ENCODE measurements at places on chromosomes 4 and X.

DNA sequence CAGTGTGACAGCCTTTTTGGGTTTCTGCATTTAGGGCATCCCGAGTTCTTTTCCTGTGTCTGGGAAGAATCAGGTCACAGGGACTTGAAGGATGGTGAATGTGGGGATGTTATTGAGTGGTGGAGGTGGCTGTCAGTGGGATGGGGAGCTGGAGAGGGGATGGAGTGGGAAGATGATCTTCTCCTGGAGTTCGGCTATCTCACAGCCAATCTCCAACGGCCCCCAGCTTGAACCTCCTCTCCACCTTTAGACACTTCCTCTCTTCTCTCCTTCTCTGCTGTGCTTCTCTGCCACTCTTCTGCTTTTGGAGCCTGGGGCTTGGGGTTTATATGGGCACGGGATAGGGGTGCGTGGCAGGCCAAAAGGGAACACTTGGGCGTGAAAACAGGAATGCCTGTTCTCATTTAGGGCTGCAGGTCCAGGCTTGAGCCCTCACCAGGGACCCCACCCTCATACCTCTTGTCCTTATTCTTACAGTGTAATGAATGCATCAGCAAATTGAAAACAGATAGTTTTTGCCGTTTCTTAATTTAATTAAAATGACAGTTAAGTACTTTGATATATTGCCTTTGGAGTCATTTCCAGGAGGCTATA lies 37.5 kb downstream of the USP9X start:
- DNase-seq: no peak

DNA sequence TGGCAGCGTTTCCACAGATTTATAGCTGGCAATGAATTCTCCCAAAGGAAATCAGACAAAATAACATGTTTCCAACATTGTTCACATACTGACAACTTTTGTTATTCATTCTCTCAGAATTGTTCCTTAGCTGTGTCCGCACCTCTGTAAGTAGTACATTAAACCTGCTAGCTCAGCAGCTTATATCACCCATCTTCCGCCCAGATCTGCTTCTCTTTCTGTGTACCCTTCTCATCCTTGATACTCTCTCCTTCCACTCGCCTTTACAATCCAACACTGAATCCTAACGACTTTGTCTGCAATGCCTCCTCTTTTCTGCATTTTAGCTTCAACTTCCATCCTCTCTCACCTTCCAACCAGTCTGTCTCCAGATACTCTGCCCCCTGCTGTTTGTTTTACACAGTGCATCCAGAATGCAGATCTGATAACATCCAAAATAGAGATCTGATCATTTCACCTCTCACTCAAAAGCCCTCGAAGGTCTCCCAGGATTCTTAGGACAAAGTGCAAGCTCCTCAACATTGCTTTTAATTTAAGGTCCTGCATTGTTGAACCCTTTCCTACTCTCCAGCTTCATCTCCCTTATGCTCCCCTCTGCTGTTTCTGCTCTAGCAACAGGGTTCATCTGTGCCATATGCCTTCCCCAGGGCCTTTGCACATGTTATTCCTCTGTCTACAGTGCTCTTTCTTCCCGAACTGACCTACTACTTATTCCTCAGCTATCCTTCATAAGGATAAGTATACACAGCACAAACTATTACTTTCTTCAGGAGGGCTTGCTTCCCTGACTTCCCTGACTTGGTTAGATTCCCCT lies 67.3 kb upstream of the VBP1 start:
- no peak for DNase-seq

GRCh38 chr4:74105656-74106280 lies 6.8 kb upstream of the CXCL2 start:
- DNase-seq: no peak

GRCh38 chr4:5784960-5785611 lies 74.1 kb downstream of the EVC start:
- no peak for DNase-seq

GRCh38 chr4:97911236-97911906 lies 231.9 kb downstream of the STPG2 start:
- no peak for DNase-seq

DNA sequence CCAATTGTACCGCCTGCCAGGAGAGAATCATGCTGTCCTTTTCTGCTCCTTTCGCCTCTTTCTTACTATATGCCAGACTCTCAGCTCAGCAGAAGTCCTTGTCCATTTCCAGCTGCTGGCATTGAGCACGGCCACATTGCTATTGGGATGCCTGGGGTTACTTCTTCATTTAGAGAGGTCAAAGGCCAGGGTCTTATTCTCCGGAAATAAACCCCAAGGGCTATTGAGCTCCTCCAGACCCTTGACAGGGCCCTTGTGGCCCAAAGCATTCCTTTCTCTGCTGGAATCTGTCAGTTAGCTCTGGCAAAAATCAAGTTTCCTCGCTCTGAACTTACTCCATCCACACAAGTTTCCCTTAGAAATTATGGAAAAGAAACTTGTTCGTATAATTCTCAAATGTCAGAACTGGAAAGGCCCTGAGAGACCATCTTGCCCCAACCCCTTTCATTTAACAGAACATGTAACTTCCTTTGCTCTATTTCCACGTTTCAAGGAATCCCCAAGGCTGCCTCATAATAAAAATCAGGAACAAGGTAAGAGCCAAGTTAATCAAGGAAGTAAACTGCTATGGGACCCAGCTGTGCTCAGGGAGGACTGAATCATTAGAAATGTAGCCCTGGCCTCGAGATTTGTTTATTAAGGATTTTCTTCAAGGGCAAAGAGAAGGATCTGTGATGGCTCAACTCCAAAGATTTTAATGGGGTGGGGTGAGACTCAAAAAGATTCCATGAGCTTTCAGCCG lies 11.8 kb downstream of the AKAP4 start:
- DNase-seq: no peak

GRCh38 chr4:3127112-3127511 lies 52.6 kb downstream of the HTT start:
- DNase-seq: no peak

DNA sequence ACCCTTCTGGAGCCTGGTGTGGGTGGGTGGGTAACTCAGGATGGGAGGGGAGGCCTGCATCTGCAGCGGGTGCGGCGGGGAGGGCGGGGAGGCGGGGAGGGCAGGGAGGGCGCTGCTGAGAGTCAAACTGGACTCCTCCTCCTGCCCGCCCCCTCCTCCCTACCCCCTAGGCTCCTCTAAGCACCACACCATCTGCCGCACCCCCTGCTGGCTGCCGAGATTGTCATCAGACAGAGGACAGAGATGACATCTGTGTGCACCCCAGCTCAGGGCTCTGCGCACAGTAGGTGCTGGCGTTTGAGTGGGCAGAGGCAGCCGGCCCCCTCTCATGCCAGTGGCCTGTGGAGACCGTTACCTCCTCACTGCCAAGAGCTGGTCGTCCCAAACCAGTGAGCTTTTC lies 10.6 kb upstream of the HMX1 start:
- DNase-seq: no peak

DNA sequence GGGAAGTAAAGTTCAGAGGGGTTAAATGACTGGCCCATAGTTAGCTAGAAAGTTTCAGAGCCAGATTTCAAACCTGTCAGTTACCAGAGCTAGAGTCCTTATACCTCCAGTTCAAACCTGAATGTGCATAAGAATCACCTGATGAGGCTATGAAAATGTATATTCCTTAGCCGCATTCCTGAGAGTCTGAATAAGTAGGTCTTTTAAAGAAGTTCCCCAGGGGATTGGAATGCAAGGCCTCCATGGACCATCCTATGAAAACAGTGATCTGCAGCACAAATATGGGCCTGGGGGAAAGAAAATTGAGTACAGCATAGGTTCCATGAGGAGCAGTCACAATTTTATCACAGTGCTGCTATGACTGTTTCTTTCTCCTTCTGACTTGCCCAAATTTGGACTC lies 263.9 kb upstream of the CXorf66 start:
- no peak for DNase-seq

DNA sequence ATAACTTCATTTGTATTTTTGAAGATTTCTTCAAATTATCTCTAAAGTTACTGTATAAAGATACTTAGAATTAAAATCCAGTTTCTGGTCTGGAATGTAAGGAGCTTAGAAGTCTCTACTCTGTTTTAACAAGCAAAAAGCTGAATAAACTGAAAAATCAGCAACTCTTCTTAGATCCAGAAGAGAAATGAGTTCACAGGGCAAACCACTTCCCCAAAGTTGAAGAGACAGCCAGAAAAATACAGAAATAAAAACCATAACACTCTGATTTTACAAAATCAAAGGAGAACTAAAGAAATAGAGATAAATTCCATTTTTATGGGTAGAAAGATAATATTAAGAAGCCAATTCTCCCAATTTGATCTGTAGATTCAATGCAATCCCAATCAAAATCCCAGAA lies 1166.8 kb downstream of the ADGRL3 start:
- DNase-seq: no peak

DNA sequence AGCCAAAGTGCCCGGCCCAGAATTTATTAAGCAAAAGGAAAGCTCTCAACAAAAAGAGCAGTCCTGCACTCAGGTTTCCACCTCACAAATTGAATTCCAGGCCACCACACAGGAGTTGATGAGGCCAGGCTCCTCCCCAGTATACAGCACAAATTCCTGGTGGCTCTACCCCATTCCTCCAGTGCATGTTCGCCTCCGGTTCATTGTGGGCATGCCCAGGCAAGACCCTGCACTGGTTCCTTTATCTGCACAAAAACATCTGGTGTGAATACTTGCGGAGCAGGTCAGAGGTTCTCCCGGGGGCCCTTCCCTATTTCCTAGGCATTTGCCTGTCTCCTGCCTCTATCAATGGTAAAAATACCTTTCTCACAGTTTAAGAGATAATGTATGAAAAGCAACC lies 195.2 kb upstream of the ANXA10 start:
- DNase-seq: no peak

DNA sequence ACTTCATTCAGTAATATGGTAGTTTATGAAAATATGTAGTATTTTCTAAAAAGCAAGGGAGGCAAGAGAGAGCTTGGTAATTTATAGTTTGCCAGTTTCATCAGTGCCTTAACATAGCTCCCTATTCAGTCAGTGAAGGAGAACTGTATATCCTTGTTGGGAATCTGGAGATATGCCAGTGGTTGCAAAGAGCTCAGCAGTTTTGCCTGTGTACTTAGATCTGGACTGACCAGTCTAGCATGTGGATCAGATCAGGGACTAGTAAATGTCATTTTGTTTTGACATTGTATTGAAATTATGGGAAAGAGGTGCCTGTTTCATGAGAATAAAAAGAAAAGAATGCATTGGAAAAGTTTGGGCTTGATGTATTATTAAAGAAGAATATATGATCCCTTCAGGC lies 88.6 kb downstream of the ZIC3 start:
- no peak for DNase-seq
